ENCODE measurements at places on chromosomes 11 and 22. TPM values are rescaled to one million over a fixed set of nuclear protein-coding genes. Genes with fewer than 3 reads are reported as not detected.

TSSK2 gene
- not detected for total RNA-seq

DNA sequence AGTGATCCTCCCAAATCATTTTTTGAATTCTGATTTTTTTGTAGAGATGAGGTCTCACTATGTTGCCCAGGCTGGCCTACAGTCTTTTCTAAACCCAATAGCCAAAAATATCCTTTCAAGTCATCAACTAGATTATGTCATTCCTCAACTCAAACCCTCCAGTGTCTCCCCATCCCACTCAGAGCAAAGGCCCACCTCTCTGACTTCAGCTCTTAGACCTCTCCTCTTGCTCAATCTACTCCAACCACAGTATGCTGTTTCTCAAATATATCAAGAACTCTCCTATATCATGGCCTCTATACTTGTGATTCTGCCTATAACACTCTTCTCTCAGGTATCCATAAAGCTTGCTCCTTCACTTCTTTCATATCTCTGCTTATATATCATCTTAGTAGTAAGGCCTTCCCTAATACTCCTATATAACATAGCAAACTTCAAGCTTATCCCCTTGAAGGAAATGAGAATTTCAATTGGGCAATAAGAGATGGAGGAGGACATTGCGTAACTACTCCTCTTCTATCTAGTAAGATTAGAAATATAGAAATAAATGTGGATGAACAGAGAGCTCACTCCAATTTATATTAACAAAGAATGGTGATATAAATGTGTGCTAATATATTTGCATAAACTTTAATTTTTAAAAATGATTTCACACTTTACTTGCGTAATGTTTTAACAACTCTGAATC, 24.5 kb downstream of the DLG2 start:
- no peak for DNase-seq

GRCh38 chr11:69799097-69799496, 20.1 kb downstream of the FGF3 start:
- no peak for DNase-seq

SMTNL1 gene
- not detected for total RNA-seq

RTN4RL2 gene
- total RNA-seq = 0.36 TPM

DNA sequence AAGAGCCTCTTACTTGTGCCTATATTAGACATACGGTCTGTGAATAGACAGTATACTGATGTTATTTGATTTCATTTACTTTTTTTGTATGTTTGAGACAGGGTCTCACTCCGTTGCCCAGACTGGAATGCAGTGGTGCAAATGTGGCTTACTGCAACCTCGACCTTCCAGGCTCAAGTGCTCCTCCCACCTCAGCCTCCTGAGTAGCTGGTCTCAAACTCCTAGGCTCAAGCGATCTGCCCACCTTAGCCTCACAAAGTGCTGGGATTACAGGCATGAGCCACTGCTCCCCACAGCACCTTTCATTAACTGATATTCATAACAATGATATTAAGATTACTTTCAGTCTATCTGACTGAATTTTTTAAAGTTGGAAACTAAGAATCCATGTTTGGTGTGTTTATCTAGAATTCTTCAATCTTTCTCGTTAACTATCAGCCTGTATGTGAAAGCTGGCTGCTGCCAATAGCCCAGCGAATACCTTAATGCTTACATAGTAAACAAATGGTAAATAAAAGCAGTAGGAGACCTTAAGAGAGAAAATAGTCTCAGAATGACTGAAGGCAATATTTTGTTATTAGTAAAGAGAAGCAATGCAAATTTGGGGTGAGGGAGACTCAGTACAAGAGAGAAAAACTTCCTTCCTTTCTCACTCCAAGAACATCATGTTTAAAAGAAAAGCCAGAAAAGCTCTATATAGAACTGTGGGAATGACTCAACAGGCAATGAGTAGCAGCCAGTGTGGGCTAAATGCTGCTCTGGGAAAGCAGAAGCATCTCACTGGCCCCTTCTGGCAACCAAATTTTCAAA, 101.9 kb downstream of the MRTFA start:
- peak; percentile 52 for DNase-seq

DNA sequence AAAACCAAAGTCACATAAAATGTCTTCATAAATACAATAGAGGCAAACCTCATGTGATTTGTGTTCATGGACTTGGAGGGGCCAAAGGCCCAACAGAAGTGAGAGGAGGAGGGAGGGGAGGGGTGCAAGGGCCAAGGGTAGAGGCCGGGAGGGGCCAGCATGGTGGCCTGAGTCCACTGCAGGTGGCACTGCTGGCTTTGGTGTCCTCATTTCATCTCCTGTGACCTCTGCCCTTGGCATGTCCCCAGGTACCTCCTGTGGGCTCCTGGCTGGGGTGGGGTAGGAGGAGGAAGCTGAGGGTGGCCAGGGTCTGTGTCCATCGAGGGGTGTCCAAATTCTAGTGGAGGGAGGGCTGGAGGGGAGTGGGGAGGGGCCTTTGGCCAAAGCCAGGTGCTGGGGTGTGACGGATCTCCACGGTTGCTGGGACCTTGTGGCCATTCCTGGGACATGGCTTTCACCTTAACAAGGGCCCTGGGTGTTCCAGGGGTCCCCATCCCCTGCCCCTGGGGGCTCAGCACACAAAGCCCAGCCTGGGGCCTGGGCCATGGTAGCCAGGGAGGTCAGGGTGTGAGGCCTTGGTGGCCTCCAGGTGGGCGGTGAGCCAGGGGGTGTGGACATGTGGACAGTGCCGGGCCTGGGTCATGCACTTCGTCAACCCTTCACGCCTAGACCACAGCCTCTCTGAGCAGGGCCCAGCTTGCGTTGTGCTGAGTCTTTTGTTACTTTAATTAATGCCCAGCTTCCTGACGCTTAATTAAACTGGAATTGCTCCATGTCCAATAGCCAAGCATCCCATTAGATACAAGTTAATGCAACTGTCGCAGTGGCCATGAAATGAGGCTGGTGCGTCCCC, 20.7 kb upstream of the CCDC188 start:
- no peak for DNase-seq

GRCh38 chr11:80816966-80817365, 1376.1 kb upstream of the TENM4 start:
- no peak for DNase-seq

E2F8 gene
- total RNA-seq = 16.5 TPM

VPREB1 gene
- not detected for total RNA-seq

NXPE1 gene
- total RNA-seq = not detected

RAB3IL1 gene
- total RNA-seq = 0.21 TPM

- DNase-seq = no peak
These were observed 48.7 kb upstream of the CADM1 start for GRCh38 chr11:115552773-115553438.

GRCh38 chr11:31711137-31711536, 100.0 kb downstream of the PAX6 start:
- no peak for DNase-seq

DNA sequence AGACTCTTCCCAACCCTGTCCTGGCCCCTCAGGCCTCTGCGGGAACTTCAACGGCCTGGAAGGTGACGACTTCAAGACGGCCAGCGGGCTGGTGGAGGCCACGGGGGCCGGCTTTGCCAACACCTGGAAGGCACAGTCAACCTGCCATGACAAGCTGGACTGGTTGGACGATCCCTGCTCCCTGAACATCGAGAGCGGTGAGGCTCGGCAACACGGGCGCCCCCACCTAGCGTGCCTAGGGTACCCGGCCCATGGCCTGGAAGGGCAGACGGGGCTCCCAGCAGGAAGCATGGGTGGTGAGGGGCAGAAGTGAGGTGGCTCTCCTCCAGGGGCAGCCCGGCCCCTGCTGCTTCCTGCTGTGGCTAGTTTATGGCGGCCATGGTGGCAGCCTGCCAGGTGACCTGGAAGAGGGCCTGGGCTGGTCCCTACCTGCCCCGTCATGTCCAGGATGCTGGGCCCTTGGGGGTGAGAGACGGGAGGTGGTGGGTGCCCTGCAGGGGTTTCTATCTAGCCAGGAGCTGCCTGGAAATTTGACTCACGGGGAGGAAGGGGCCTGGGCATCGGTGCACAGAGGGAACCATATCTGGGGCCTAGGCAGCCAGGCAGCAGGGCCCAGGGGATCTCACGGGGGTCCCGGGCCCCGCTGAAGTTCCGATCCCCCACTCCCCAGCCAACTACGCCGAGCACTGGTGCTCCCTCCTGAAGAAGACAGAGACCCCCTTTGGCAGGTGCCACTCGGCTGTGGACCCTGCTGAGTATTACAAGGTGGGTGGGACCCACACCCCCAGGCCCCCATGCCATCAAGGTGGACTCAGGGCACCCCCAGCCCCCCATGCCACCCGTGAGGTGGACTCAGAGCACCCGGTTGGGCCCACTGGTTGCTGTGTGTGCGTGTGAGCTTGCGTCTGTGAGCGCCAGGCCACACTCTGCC, 9.2 kb downstream of the MUC2 start:
- DNase-seq = no peak

- DNase-seq = no peak
These were observed 22.6 kb upstream of the CCDC134 start for GRCh38 chr22:41777749-41778425.

- no peak for DNase-seq
These were observed 5.0 kb upstream of the APOL5 start for GRCh38 chr22:35712672-35713071.

ALX4 gene
- total RNA-seq = not detected

DNA sequence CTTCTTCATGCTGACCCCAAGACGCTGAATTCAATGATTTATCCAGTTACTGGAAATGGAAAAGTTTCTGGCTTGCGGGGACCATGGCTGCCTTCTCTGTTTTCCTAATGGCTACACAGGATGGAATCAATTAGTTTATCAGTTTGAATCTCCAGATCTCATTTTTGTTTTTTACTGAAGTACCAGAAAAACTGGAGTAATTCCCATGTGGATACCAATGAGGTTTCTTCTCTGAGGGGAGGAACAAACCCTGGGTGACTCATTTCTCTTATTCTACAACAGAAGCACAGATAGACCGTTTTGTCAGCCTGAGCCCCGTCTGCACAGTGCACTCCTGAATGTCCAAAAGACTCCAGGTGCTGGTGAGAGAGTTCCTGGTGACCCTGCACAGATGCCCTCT, 3.4 kb downstream of the ZNF195 start:
- DNase-seq = no peak

DNA sequence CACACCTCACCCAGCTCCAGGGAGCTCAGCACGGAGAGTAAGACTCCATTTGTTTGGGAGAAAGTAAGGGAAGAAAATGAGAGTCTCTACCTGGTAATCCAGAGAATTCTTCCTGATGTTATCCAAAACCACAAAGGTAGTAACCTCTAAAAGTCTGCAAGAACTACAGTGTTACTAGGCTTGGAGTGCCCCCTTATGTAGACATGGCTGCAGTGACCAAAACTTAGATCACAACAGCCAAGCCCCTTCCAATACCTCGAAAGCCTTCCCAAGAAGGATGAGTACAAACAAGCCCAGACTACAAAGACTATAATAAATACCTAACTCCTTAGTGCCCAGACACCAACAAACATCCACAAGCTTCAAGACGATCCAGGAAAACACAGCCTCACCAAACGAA, 4.9 kb downstream of the UBE2L6 start:
- DNase-seq = no peak

- no peak for DNase-seq
These were observed 20.8 kb upstream of the LMO2 start for GRCh38 chr11:33912405-33913361.

- DNase-seq = no peak
These were observed 819 bp downstream of the JAML start for GRCh38 chr11:118223992-118224391.

GRCh38 chr22:45240810-45241631, at the start of gene KIAA0930:
TSS of gene KIAA0930 (minus strand) at chr22:45240894. CDS start at chr22:45240703, 191 bp downstream.
- DNase-seq = peak; percentile 90

DNA sequence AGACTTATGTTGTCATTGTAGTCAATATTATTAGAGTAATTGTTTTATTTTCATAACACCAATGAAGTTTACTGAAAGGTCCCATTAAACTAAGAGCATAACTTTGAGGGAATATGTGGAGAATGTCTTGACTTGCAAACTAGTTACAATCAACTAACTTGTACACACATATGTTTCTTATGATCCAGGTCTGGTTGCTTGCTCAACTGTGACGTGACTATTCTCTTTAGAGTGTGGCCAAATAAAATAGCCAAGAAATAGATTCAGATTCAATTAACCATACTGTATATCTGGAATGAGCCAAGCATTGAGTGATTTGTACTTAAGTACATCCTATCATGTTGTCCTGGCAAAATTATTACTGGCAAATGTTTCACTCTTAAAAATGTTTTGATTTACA, 101.7 kb downstream of the METTL15 start:
- no peak for DNase-seq

TNNT3 gene
- 6.0 TPM for total RNA-seq
